ENCODE measurements at places on chromosomes 2 and 18. TPM values are rescaled to one million over a fixed set of nuclear protein-coding genes. Genes with fewer than 3 reads are reported as not detected.

The TNFRSF11A gene
- total RNA-seq, result 0.38 TPM

The SERPINB4 gene
- total RNA-seq, result not detected

The CPO gene
- not detected for total RNA-seq

The PPIG gene
- 63.6 TPM for total RNA-seq

The ZSWIM2 gene
- not detected for total RNA-seq

The SCLY gene
- total RNA-seq, result 20.4 TPM

The RNF144A gene
- total RNA-seq, result 52.8 TPM

The ACVR1C gene
- 0.14 TPM for total RNA-seq

The KRTCAP3 gene
- 26.1 TPM for total RNA-seq

The GRHL1 gene
- 9.7 TPM for total RNA-seq
